ENCODE measurements at places on chromosomes 1 and 21. TPM values are rescaled to one million over a fixed set of nuclear protein-coding genes. Genes with fewer than 3 reads are reported as not detected.

ERICH3 gene
- total RNA-seq, result 35.7 TPM

ITLN2 gene
- 6.4 TPM for total RNA-seq

JAM2 gene
- total RNA-seq, result 91.1 TPM

ACTA1 gene
- 1.2 TPM for total RNA-seq

FABP3 gene
- total RNA-seq, result 34.3 TPM

ATP5PB gene
- 183 TPM for total RNA-seq

RNU1-1 gene
- total RNA-seq, result under 0.01 TPM

FAM163A gene
- 3.5 TPM for total RNA-seq

NR1I3 gene
- 0.31 TPM for total RNA-seq

DNA sequence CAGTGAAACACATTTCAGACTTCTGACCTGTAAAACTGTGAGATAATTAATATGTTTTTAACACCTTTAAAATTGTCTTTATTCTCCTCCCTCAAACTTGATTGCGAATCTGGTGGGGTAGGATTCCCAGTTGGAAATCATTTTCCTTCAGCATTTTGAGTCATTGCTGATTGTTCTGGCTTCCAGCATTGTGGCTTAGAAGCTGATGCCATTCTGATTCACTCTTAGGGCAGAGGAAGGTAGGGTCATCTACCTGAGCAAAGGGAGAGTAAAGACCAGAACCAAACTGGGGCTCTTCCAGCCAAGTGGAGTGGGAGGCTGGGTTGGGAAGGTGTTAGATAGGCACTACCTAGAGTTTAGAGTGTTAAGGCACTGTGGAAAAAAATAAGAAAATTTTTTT, 61.2 kb downstream of the MPZL1 start:
- no peak for DNase-seq

DNA sequence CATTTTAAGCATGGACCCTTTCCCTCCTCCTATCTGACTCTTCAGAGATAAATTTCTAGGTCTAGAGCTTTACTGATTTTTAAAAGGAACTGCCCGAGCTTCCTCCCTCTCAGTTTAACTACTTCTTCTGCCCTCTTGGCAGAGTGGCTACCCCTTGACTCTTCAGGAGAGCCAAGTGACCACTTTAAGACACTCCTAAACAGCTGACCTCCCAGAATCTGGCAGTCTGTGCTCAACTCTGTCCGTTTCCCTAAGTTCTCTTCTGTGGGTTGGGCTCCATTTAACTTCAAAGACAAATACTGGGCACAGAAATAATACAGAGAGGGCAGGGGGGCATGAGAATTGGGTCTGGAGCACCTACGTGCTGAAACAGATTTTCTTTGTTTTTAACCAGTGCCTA, 196.3 kb upstream of the FOXD3 start:
- no peak for DNase-seq

GRCh38 chr1:15797614-15798390, 9.6 kb downstream of the UQCRHL start:
- DNase-seq, result no peak

- no peak for DNase-seq
These were observed 51.8 kb downstream of the LACTBL1 start for GRCh38 chr1:22920734-22921451.

DNA sequence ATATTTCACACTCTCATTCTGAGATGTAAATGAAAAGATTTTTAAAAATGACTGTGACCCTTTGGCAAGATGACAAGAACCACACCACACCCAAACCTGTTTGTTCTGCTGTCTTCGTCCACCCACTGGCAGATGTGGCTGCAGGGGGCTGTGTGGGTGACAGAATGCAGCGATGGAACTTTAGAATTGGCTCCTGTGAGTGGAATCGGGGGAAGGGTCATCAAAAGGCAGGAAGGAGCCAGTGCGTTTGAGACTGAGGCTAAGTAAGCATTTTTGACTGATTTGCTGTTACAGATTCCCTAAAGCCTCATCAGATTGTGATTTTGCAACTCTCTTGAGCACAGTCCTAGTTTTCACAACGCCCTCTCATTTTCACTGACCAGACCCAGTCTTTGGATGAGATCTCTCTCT, 111.2 kb upstream of the ADGRL2 start:
- no peak for DNase-seq

DNA sequence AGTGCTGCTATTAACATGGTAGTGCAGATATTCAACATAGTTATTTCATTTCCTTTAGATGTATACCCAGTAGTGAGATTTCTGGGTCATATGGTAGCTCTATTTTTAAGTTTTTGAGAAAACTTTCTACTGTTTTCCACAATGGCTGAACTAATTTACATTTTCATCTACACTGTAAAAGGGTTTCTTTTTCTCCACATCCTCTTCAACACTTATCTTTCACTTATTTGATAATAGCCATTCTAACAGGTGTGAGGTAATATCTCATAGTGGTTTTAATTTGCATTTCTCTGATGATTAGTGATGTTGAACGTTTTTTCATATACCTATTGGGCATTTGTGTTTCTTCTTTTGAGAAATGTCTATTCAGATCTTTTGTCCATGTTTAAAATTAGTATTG, 149.8 kb downstream of the PDE4B start:
- no peak for DNase-seq

DNA sequence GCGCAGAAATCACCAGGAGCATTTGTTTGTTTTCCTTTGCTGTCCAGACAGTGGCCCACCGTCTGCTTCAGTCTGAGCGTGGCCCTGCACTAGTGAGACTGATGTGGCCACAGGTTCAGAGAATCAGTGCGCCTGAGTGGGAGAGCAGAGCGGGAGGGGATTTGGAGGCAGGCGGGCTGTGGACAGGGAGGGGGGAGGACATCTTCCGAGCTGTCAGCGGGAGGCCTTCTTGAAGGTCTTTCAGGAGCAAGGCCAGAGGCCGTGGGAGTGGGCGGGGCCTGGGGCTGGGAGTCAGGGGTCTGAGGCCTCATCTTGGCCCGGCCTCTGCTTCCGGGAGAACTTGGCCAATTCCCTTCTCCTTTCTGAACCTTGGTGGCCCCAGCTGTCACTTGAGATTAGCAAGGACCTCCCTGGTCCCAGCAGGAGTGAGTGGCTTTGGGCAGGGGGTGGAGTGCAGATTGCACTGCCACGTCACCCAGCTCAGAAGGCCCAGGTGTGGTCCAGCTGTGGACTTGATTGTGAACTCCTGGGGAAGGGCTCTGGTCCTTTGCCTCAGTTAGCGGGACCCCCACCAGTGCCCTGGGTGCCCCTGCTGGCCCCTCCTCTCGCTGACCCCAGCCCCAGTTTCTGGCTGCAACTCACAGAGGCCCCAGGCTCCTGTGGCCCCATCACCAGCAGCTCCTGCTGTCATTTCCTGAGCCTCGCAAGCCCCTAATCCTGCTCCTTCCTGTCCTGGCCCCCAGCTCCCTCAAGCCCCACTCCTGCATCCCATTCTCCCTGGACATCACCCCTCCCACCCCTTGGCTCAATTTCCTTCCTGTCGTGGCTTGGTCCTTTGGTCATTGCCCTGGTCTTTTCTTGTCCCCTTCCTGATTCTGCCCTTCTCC, 8.4 kb downstream of the TNFRSF1B start:
- DNase-seq, result no peak

DNA sequence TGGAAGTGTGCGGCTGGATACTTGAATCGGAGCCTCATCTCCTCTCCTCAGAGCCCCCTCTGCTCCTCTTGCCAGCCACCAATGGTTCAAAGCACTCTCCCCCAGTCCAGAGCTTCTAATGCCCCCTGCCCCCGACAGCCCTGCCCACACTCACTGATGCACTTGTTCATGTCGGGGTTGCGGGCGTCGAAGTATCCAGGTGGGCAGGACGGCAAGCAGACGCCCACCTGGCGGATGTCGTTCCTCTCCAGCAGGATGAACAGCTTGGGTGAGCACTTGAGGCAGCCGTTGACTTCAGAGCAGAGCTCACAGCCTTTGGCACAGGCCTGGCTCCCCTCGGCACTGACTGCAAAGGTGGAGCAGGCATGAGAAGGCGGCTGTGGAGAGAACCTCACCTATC, 18.4 kb downstream of the RSPO1 start:
- no peak for DNase-seq

- no peak for DNase-seq
These were observed 12.4 kb downstream of the ACBD6 start for GRCh38 chr1:180489976-180490375.

DNA sequence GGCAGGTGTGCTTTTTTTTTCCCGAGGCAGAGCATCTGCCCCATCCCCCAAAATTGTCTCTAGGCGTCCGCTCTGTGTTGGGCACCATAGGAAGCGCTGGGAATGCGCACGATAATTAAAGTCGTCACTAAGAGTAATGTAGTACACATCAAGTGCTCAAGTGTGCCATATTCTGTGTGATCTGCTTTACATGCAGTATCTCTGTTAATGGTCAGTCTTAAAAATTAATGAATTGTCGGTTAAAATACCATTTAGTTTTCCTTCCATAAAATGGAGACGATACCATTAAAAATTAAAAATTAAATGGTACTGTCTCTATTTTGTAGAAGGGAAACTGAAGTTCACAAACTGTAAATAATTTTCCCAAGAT, 544 bp upstream of the CCT8 start:
- no peak for DNase-seq

DNA sequence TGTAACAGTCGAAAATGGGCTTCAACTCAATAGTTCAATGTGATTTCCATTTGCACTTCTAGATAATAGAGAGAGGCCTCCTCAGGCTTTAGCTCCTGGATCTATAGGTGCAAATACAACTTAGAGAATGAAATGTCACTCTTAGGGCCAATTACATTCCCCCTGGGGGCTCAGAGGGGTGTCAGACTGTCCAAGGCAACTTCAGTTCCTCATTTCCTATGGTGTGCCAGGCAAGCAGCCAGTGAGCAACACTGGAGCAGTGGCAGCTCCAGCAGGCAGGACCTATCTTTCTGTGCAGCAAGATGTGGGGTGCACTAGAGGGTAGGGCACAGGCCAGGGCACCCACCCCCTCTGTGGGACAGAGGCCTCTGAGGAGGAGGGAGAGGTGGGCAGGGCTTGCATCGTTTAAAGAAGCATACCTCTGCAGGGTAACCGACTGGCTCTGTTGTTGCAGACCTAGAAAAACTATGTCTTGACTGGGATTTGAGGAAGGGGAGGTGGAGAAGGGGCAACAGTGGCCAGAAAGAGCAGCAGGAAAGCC, 97.3 kb downstream of the SUSD4 start:
- no peak for DNase-seq

DNA sequence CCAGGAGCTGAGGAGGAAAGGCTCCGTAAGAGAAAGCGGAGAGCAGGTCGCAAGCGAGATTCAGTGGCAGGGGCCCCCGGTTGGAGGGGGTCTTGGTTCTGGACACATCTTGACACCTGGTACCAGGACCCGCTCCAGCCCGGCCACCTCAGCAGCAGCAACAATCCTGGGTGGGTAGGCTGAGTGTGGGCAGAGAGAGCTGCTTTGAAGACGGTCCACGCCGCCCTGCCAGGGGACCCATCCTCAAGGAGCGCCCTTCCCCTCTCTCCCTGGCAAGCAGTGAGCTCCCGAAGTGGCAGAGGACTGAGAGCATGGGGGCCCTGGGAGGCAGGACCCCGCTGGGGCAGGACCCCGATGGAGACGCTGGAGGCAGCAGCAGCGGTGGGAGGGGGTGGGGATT, 35.6 kb upstream of the LAPTM5 start:
- DNase-seq, result no peak

GRCh38 chr1:246921481-246921880, 10.3 kb downstream of the AHCTF1 start:
- DNase-seq, result no peak

DNA sequence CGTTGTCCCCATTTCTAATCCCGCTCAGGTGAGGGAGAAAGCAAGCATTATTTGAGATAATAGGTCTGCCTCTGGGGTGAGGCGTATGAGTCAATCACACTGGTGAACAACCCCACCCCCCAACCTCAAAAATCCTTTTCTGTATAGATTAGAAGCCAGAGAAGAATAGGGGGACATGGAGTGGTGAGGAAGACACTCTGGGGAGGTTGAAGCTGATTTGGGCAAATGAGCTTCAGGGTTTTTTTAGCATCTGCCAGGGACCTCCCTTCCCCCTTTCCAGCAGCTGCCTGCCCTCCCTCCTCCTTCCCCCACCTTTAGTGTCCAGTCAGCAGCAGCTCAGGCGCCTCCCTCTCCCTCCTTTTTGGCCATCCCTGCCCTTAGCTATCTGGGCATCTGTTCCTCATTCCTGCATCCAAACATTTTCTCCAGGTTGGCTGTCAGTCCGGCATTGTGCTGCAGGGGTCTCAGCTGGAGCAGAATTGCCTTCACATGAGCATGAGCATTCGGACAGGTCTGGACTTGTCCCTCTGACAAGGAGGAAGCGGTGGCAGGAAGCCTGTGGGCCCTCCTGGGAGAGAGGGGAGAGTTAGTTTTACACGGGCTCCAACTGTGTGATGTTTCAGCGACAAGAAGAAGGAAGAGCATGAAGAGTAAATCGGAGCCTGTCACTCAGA, 30.8 kb upstream of the PTGFRN start:
- DNase-seq, result peak; percentile 16

GRCh38 chr1:15760520-15761211, 2.1 kb downstream of the FBLIM1 start:
- peak; percentile 73 for DNase-seq

GRCh38 chr1:212700892-212701819, 1.5 kb upstream of the BATF3 start:
- peak; percentile 61 for DNase-seq

- peak; percentile 38 for DNase-seq
These were observed 888 bp downstream of the HES5 start for GRCh38 chr1:2528966-2529783.

DNA sequence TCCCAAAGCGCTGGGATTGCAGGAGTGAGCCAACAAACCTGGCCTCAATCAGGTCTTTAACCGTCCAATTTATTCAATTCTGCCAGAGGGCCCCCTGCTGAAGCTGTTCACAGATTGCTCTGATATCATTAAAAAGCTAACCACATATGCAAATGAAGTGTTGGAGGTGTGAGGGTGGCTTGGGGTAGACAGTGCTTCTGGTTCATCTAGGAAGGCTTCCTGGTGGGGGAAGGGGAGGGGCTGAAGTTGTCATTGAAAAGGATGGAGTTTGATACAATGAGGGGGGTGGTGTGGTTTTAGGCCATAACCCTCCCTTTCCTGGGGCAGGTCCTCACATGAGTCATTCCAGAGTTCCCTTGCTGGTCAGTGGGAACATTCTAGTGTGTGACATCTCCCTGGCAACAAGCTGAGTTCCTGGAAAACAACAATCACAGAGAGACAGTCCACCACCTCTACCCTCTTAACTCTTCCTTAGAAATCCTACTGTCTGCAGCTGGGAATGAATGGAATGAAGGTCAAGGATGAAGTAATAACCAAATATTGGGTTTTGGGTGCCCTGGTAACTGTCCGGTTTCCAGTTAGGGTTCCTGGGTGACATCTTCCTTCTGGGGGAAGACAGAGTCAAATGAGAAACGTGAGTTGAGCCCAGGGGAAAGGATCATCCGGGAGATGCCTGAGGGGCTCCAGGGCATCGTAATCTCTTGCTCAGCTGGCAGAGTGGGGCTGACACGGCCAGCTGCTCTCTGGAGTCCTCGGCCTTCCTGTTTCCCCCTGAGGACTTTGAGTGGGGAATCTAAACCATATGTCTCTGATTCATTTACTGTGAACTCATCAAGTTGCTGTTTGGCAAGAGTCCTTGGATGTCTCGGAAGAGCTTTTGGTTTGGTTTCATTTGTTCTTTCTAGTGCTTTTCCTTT, 32.2 kb downstream of the BATF3 start:
- DNase-seq, result peak; percentile 32

GRCh38 chr1:205477759-205478247, 22.0 kb upstream of the BLACAT1 start:
- peak; percentile 79 for DNase-seq

- DNase-seq, result no peak
These were observed 4.1 kb downstream of the C1orf21 start for GRCh38 chr1:184390889-184391288.
